ENCODE measurements at places on chromosomes 16 and 17. TPM values are rescaled to one million over a fixed set of nuclear protein-coding genes. Genes with fewer than 3 reads are reported as not detected.

Gene ZMYND15
- total RNA-seq, result 0.41 TPM

Gene CARD14
- total RNA-seq, result not detected

Gene CASKIN1
- total RNA-seq, result 0.67 TPM

Gene ABCA8
- 0.21 TPM for total RNA-seq

Gene MED1
- total RNA-seq, result 31.1 TPM

Gene FSCN2
- total RNA-seq, result 0.68 TPM
